ENCODE measurements at places on chromosomes 1 and 21.

- DNase-seq = peak; percentile 31
Measured at GRCh38 chr1:241829468-241829867, 18.5 kb upstream of the EXO1 start.

DNA sequence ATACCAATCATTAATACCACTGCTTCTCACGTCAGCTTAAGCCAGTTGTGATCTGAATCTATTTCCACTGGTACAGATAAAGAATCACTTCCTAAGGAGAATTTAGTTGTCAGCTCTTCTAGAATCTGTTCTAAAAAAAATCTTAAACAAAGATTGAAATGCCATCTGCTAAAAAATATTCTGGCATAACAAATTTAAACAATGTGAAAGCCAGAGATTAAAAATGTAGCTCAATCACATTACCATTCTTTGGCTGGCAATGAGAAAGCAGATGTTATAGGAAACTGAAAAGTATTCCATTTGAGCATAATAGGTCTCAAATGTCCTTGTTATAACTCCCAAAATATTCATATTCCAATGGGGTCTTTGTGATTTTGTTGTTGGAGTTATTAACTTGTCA lies 21.7 kb upstream of the LRRC8B start:
- no peak for DNase-seq

DNA sequence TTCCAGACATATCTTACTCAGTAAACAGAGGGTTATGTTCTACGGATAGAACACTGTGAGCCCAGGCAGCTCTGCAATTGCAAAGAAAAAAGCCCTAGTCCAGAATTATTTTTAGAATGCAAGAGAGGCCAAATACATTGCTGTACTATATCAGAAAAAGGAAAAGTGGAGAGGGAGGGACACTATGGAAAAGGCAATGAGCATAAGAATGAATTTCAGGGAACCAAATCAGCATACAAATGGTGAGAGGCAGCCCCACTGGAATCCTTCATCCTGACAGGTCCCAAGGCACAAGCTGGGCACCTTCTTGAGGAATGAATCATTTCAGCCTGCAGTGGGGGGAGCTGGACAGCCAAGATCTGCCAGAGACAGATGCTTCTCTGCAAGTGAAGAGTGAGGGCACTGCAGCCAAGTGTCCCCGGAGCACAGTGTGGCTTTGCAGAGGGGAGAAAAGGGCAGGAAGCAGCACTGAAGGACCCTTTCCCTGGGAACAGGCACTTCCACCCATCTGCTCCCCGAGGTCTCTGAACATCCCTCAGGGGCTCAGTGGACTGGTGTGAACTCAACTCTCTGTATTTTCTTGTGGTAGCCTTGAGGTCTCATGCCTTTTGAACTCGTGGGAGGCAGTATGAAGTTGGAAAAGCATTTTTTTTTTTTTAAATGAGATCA lies 115.6 kb downstream of the XCL2 start:
- DNase-seq = no peak

DNA sequence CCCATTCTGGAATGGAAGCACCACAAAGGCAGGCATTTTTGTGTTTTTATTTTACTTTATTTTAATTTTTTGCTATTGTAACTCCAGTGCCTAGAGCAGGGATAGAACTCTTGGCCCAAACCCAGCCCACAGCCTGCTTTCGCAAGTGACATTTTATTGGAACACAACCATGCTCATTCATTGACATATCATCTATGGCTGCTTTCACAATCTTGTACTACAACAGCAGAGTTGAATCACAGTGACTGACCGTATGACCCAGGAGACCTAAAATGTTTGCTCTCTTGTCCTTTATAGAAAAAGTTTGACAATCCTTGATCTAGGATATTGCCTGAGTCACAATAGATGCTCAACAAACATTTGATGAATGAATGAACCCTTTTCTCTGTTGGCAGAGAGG lies 83.9 kb upstream of the ATP1A1 start:
- DNase-seq = no peak

- DNase-seq = no peak
Measured at GRCh38 chr1:29810121-29811120, 574.1 kb downstream of the PTPRU start.

- peak; percentile 46 for DNase-seq
Measured at GRCh38 chr1:206699626-206700025, 14.9 kb downstream of the MAPKAPK2 start.

GRCh38 chr1:64231153-64231552 lies 27.7 kb downstream of the UBE2U start:
- DNase-seq = no peak

DNA sequence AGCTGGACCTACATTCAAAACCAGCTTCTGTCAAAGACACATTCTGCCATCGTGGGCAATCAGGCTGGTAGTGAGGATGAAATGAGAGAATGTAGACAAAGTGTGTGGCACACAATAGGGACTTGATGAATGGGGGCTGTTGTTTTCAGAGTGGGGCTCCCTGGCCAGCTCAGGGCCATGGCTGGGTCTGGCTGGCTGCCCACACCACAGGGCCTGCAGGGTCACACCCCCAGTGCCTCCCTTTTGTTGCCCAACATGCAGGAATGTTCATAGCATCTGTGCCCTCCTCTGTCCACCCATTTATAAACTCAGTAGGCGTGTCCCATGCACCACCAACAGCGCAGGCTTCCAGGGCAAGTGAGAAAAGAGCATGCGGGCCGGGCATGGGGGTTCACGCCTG lies 20.8 kb upstream of the ECE1 start:
- DNase-seq = no peak

GRCh38 chr1:219223496-219223895 lies 49.8 kb downstream of the LYPLAL1 start:
- DNase-seq = no peak

- DNase-seq = no peak
Measured at GRCh38 chr1:210702506-210702905, 373.8 kb downstream of the HHAT start.

Data from suppressor macrophage (primary cell).